ENCODE measurements at places on chromosomes 4 and X.
A peak's percentile ranks its signal among the peaks of the same experiment; 100 is the strongest.

DNA sequence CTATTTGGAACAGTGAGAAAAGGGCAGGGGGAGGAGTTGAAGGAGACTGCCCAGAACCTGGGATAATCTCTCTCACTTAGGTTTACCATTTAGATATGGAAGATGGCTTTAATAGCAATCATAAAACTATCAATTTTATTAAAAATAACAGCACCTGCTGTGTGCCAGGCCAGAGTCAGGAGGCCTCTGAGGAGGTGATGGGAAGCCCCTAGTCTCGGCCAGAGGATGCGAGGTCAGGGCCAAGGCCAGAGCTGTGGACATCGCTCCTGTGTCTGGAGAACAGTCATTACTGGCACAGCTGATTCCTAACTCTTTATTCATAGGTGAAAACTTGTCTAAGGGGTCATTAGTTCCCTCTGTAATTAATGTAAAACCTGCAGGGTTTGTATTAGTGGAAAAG lies 4.2 kb upstream of the IQSEC2 start:
- DNase-seq, result no peak

GRCh38 chr4:8910100-8910821 lies 38.6 kb upstream of the HMX1 start:
- DNase-seq, result no peak

DNA sequence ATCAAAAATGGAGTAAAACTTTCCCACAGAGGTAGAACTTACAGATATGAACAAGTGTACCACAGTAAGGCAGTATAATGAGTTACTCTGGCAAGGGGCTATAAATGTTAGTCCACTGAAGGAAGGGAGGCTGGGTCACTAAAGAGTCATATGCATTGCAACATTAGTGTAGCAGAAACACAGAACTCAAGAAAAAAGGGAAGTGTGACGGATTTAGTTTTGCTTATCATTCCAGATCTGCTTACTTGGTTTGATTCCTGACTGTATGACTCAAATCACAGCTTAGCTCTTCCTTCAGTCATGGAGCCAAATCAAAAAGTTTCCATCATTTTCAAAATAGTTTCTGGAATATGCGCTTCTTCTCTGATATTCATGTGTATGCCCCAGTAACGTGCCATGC lies 148.7 kb downstream of the FSTL5 start:
- DNase-seq, result no peak

GRCh38 chr4:113502476-113502875 lies 259.1 kb downstream of the CAMK2D start:
- peak; percentile 64 for DNase-seq

DNA sequence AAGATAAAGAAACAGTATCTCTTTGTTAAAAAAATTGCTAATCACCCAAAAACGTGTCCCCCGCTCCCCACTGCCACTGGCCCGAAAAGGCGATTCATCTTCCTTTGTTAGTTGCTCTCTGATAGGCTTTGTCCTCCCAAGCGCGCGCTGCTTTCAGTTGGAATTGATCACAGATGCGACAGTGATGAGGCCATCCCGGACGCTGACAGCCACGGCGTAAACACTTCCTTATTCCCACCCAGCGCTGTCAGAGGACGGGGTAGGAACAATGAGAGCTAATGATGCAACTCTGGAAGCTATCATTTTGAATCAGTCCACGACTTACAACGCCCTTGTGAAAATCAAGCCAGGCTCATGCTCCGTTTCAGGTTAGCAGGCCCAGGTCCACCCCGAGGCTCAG lies 21.4 kb downstream of the SOD3 start:
- no peak for DNase-seq

GRCh38 chrX:131288188-131288587 lies 918 bp downstream of the IGSF1 start:
- no peak for DNase-seq

DNA sequence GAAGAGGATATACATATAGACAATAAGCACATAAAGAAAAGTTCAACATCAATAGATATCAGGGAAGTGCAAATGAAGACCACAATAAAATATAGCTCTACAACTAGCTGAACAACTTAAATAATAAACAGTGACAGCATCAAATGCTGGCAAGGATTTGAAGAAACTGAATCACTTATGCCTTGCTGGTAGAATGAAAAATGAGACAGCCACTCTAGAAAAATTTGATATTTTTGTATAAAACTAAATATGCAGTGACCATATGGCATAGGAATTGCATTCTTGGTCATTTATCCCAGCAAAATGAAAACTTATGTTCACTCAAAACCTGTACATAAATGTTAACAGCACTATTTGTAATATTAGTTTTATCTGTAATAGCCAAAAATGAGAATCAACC lies 1102.0 kb downstream of the C4orf33 start:
- DNase-seq, result no peak

- DNase-seq, result no peak
Observed at GRCh38 chr4:83489711-83490326, 4.9 kb upstream of the ABRAXAS1 start.
